OCI-M1 (cell line): ENCODE measurements at places on chromosomes 16 and 17.

- DNase-seq, result peak; percentile 79
Measured at GRCh38 chr16:4019371-4019791, 96.9 kb downstream of the ADCY9 start.

DNA sequence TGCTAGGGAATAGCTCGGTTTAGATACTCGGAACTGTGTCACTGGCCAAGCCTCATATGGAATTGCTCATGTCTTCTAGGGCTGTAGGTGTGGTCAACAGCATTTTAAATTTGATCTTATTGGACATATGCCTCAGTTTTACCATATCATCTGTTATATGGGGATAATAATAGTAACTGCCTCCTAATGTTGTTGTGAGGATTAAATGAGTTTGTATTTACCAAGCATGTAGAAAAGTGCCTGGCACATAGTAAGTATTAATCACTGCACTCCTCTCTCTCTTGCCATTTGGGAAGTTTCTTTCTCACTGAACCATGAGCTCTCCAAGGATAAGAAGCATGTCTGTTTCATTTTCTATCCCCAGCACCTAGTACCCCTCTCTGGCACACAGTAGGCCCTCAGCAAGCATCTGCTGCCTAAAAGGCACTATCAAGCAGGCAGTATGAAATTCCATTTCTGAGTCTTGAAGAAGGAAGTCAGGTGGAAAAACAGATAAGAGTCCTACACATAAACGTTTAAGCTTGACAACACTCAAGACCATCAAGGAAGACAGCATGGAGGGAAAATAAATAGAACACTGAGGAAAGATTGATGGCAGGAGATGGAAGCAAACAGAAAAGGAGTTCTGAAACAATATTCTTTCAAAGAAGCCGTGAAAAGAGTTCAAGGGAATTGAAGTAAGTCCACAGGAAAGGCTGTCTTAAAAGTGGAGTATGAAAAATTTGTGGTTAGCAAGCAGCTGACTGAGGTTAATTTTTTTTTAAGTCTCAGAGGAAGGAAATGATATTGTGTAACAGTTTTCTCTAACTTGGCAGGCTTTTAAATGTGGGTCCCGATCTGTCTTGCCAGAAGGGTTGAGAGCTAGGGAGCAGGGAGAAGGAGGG, 2.2 kb upstream of the ATP6V0A1 start:
- DNase-seq, result peak; percentile 94

- no peak for DNase-seq
Measured at GRCh38 chr17:32261936-32262510, 3.6 kb upstream of the RHBDL3 start.

- no peak for DNase-seq
Measured at GRCh38 chr16:28975158-28975599, 601 bp downstream of the SPNS1 start.

- DNase-seq, result peak; percentile 65
Measured at GRCh38 chr16:4847774-4848587, 700 bp downstream of the UBN1 start.

DNA sequence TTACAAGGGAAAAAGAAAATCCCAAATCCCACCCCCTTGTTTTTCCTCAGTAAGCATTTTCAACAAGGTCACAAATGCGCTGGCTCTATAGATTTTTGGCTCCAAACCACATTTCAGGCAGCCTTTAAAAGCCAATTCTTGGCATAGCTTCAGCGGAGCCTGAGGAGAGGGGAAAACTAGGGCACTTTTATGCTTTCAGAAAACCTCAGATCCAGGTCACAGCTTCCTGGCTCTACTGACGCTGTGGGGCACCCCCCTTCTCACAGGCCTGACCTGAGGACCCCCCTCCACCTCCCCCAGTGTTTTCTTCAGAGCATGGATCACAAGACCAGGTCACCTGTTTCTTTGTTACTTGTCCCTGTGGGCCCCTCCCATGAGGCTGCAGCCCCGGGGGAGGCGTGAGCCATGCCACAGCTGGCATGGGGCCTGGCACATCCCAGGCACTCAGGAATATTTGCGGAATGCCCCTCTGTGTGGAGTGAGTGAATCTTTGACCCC, 30.1 kb upstream of the MTSS2 start:
- DNase-seq, result no peak

DNA sequence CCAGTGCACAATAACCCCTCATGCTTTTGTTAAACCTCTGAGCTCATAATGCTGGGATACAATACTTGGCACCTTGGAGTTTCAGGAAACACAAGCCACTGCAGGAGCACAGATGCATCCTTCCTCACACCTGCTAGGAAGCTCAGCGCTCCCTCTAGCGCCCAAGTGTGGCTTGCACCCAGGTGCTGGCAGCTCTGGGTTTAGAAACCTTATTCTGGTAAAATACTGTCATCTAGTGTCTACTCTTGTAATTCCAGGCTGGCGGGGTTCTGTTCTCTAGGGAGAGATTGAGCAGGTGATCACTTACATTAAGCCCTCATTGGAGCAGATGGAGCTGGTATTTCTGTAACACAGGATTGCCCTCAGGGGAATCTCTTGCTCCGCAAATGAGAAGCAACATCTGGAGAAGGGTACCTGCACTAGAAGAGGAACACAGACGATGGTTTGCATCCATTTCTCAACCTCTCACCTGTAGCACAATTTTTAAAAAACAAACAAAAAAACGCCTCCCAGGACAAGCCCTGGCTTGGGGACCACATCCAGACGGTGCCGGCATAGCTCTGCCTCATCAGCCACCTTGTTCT, 1.5 kb downstream of the CCL1 start:
- peak; percentile 95 for DNase-seq

DNA sequence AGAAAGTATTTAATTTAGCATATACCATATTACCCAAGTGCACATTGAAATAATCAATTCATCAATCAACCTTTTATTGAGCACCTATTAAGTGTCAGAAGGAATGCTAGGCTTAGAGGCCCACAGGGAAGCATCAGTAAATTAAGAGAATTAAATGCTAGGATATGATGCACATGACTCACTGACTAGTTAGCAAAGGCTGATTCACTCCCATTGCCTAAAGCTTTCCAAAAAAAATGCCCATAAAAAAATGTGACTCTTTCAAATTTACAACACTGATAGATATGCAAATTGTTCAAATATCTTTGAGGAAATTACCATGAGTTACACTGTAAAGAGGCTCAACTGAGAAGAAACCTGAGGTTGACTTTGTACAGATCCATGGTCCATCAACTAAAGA, 883.3 kb downstream of the CDH11 start:
- no peak for DNase-seq

DNA sequence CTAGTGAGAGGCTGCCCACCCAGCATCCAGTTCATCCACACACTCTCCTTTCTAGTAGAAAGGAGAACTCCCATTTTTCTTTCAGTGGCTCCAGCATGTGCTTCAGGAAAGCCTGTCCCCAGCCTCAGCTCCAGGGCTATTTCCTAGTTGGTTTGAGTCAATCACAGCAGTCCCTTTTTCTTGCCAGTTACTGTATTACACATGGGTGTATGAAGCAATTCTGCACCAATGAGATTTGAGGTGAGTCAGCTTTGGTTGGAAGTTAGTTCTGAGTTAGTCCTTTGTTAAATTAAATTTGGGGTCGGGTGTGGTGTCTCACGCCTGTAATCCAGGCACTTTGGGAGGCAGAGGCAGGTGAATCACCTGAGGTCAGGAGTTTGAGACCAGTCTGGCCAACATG, 24.8 kb downstream of the RAD51D start:
- DNase-seq, result no peak

GRCh38 chr17:67285360-67285759, 40.4 kb upstream of the HELZ start:
- no peak for DNase-seq

- no peak for DNase-seq
Measured at GRCh38 chr17:10463402-10463801, 6.0 kb downstream of the MYH4 start.

GRCh38 chr17:26766743-26767142, 527.2 kb upstream of the WSB1 start:
- DNase-seq, result no peak

- peak; percentile 36 for DNase-seq
Measured at GRCh38 chr16:15811481-15812400, 45.1 kb downstream of the MYH11 start.

GRCh38 chr17:43581613-43582012, 35.5 kb upstream of the ETV4 start:
- no peak for DNase-seq

DNA sequence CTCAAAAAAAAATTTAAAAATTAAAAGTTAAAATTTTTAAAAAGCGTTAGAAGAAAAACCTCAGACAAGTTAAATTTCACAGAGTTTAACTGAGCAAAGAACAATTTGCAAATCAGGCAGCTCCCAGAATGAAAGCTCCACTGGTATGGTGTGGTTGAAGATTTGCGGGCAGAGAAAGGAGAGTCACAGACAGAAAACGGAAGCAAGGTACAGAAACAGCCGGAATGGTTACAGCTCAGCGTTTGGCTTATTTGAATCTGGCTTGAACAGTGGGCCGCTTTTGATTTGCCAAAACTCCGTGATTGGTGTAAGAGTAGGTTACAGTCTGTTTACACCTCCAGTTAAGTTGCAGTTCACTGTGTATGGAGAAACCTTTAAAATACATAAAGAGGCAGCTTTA, 297.1 kb downstream of the HS3ST4 start:
- DNase-seq, result no peak

GRCh38 chr17:47325176-47325575, 1.4 kb downstream of the EFCAB13 start:
- DNase-seq, result no peak

- peak; percentile 19 for DNase-seq
Measured at GRCh38 chr16:23949630-23950290, 114.0 kb downstream of the PRKCB start.

DNA sequence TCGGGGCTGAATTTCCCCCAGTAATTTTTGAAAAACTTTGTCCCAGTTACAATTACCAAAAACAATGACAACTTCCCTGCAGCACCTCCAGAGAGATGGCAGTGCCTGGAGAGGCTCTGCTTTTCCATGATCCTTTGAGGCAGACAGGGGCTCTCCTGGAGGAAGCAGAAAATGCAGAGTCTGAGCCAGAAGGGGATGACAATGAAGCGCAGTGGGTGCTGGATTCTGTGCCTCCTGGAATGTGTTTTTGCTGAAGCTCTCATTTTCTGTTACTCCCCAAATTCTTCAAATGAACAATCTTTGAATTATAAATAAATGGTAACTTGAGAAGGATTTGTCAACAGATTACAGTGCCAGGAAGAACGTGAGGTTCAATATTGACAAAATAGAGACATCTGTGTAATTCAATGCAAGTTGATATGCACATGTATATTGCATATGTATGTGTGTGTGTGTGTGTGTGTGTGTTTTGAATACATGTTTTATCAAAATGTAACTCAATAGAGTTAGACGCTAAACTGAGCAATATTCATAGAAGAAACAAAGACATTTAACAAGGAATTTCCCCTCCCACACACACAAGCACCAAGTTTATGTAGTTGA, 9.7 kb upstream of the RUSF1 start:
- DNase-seq, result no peak

DNA sequence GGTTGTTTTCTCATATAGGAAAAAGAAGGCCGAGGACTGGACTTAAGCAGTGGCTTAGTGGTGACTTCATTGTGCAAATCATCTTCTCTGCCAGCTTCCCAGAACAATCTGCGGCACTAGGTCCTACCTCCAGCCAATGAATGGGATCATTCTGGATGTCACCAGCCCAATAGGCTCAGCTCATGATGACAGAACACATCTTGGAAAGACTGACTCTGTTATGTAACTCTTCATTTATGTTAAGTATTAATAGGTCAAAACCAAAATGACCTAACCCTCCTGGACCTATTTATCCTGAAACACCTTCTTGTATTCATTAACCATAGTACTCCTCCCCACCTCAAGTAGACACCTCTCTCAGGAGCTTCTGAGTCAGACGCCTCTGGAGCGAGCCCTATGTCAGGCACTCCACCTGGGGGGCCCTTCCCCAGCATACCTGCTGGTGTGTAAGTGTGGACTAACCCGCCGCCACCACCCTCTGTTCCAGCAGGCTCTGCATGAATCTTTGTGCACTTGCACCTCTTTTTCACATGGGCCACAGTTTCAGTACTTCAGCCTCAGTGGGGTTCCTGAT, 7.2 kb downstream of the ARL2BP start:
- DNase-seq, result no peak

GRCh38 chr16:61131447-61131846, 904.8 kb downstream of the CDH8 start:
- DNase-seq, result no peak

GRCh38 chr16:55189224-55189623, 134.8 kb upstream of the IRX6 start:
- no peak for DNase-seq

DNA sequence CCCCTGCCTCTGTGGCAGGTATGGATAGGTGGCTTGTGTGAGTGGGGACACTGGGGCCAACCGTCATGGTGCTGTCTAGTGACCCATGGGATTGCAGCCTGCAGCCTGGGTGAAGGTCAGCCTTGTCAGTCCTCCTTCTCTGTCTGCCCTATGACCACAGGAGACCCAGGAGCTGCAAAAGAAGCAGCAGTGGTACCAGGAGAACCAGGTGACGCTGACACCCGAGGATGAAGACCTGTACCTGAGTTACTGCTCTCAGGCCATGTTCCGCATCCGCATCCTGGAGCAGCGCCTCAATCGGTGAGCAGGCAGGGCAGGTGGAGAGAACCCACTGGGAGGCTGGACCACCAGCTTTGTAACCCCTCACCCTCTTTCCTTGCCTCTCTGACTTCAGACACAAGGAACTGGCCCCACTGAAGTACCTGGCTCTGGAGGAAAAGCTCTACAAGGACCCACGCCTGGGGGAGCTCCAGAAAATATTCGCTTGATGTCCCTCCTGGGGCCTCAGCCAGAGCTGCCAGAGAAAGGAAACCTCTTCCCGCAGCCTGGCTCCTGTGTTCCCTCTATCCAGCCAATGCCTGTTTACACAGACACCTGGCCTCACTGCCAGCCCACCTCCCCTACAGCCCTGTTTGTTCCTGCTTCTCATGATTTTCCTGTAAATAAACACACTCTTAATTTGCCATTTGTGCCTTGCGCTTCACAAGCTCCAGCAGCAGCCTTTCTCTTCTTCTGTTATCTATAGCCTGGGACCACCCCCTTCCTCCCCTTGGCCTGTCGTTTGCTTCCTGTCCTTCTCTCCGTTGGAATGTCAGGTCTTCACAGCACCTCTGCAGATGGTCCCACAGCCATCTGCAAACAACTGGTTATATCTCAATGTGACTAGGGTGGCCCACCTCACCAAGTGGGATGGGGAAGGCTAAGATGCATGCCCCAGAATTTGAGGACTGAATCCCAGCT, 4.5 kb upstream of the KATNB1 start:
- no peak for DNase-seq
